ENCODE measurements at places on chromosomes 12 and 14.
A peak's percentile ranks its signal among the peaks of the same experiment; 100 is the strongest.

DNA sequence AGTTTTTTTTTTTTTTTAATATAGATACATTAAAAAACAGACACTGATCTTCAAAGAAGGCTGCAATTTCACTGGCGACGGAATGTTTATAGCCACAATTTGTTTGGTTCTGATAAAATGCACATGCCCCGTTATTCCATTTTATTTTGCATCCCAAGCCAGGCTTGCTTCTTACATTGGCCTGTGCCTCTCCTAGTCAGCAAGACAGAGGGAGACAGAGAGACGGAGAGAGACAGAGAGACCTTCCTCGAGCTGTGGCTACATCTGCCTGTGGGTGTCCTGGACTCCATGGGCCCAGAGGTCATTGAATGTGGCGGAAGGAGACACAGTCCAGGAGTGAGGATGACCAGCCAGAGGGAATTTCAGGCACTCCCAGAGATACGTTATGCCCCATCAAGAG lies 926.6 kb downstream of the VRK1 start:
- no peak for DNase-seq

GRCh38 chr12:113040722-113041171 lies 15.8 kb upstream of the DTX1 start:
- DNase-seq, result no peak

DNA sequence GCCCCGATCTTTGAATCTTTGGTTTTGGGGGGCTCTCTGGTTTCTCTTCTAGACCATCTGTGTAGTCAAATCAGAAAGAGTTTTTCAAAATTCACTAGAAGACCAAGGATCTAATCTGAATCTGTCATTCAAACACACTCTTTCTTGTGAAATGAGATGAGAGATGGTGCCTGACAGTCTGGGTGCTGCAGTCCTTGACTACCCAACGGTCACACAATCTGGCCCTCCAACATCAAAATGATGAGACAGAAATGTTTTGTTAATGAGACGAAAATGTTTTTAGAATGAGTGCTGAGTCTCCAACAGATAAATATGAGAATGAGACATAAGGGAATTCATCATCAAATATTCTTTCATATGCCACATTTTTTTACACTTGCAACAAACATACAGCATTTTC lies 695.7 kb upstream of the USP15 start:
- DNase-seq, result no peak

- no peak for DNase-seq
These were observed 43.1 kb downstream of the ZFP36L1 start for GRCh38 chr14:68749487-68750475.

GRCh38 chr12:6772726-6773589 lies 638 bp downstream of the LAG3 start:
- no peak for DNase-seq

- no peak for DNase-seq
These were observed 19.4 kb downstream of the A2ML1 start for GRCh38 chr12:8841778-8842177.

GRCh38 chr14:36208690-36209278 lies 32.3 kb upstream of the PTCSC3 start:
- DNase-seq, result no peak

- DNase-seq, result no peak
These were observed 162.8 kb downstream of the SNAPC1 start for GRCh38 chr14:61925043-61925442.

GRCh38 chr14:35687335-35687939 lies 121.7 kb downstream of the RALGAPA1 start:
- peak; percentile 5 for DNase-seq

DNA sequence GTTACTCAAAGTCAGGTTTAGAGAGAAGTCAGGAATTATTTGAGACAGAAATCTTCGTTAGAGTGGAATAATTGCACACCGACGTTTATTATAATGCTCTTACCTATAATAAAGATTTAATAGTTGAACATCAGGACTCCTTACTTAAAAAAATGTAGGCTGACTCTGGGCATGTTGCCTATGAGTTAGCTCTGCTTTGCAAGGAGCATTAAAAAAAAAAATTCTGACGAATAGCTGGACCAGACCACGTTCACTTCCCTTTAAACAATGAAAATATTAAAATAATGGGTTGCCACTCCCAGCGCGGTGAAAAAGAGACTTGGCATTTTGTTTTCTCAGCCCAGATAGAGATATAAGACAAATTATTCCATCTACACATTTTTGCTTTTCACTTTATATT lies 574 bp upstream of the FANCM start:
- DNase-seq, result no peak

DNA sequence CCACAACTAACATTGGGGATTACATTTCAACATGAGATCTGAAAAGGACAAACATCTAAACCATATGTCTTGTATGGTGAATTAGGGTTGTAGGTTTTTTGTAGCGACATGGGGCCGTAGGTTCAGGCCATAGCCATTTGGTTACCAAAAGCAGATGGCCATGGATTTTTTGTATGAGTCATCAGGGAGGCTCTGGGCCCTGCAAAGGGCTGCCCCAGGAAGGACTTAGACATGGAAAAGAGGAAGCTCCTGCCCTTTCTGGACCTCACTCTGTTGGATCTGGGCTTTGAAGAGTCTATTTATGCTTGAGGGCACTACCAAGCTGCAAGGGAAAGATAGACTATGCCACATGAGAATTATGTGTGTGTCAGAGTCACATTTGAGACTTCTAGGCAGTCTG lies 89.3 kb upstream of the DHRS4 start:
- no peak for DNase-seq

DNA sequence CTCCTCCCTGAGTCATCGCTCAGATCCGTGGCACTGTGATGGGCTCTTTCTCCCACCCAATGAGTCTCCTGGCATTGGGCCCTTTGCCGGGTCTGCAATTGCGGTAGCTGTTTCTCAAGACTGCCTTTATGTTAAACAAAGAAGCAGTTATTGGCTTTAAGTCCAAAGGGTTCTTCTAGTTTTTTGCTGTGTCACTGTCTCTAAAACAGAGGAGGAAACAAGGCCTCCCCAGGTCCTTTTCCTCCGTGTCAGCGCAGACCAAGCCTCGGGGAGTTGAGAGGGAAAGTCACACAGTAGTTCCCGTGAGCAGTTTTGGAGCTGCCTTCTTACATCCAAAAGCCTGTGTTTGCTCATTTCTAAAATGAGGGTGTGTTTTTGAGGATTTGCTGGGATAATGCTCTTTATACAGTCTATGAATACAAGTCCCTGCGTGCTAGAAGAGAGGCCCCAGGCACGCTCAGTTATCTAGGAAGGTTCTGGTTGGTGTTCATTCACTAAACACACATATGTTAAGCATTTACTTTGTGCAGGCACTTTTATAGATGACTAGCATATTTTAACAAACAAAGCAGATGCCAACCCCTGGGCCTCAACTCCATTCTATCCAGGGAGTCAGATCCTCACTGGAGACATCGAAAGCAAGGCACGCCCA lies 126.0 kb upstream of the PZP start:
- no peak for DNase-seq

DNA sequence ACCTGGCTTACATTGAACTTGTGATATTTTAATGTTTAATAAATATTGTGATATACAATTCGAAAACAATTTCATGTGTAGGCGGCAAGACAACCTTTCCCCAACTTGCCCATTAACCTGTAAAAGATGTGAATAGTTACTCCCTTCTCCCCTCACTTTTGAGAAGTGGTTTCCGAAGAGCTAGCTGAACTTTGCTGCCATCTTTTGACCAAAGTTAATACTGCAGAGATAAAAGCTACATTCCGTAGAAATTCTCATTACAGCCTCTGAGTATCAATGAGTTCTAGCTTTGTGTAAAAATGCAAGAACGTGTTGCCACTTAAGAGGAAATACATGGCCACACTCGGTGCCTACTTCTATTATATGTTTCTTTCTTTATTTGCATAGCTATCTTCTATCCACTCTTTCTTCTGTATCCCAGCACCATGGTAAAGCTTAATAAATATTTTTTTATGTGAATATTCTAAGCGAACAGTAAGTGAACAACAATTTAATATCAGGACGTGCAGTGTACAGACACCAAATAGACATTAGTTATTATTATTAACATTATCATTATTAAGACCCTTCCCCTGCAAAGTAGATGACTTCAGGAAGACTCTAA lies 105.1 kb upstream of the TMEM260 start:
- peak; percentile 11 for DNase-seq

DNA sequence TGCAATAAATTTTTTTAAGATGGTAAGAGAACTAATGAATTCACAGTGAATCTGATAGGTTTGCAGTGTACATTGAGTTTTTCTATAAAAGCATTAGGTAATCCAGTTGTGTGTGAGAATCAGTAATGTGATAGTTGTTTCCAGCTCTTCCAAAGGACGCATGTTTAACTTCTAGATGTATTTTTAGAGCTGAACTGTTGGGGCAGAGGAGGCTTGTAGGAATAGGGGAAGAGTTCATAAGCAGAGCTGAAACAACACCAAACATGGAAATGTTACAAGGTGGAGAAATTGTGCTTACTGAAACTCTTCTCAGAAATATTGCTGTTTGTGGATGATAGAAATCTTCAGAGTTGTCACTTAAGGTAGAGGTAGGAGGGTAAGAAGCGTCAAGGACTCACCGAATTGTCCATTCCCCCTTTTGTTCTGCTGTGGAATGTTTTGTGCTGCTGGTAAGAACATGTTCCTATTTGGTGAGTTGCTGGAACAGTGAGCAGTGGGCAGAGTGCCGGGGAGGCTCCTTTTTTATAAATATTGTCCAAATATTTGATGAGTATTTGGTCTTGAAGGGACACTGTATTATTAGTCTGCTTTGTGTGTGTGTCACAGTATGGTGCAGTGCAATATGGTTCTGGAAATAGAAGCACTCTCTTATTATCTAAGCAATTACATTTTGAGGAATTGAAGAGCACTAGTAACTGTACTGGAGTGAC lies 76.7 kb downstream of the ANO6 start:
- no peak for DNase-seq

DNA sequence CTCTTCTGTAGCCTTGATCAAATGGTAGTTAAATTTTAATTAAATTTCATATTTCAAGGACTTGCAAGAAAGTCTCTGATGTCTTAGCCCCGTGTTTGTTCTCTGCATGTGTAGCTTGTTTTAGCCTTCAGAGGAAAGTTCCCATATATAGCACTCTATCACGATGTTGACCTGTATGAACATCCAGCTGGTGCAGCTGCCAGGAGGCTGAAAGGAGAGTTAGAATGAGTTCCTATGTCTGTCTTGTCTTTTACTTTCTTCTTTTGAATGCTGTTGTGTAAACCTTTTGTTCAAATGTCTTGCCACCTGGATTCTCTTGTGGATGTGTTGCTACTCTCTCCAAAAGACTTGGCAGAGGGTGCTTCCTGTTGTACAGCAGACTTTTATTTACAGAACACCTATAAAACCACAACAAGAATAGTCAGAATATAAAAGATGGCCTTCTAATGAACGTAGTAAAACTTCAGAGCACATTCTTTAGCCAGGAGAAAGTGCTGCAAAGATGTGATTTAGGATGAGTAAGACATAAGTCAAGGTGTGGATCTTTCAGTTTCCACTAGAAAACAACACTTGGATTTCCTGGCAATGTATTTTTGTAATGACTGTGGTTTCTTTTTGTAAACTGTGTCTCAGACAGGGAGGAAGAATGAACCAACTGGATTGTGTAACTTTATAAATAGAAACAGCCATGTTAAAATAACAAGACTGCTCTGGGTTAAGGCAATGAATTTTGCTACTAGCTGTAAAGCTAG lies 17.2 kb downstream of the NAV3 start:
- no peak for DNase-seq

GRCh38 chr12:111435661-111436201 lies 30.0 kb downstream of the SH2B3 start:
- no peak for DNase-seq

GRCh38 chr14:88866305-88866704 lies 41.9 kb downstream of the TTC8 start:
- no peak for DNase-seq
